SIG-M5 (cell line): ENCODE measurements at places on chromosomes 12 and 14.

- DNase-seq: no peak
Observed at GRCh38 chr14:92987713-92988510, 65.0 kb downstream of the CHGA start.

DNA sequence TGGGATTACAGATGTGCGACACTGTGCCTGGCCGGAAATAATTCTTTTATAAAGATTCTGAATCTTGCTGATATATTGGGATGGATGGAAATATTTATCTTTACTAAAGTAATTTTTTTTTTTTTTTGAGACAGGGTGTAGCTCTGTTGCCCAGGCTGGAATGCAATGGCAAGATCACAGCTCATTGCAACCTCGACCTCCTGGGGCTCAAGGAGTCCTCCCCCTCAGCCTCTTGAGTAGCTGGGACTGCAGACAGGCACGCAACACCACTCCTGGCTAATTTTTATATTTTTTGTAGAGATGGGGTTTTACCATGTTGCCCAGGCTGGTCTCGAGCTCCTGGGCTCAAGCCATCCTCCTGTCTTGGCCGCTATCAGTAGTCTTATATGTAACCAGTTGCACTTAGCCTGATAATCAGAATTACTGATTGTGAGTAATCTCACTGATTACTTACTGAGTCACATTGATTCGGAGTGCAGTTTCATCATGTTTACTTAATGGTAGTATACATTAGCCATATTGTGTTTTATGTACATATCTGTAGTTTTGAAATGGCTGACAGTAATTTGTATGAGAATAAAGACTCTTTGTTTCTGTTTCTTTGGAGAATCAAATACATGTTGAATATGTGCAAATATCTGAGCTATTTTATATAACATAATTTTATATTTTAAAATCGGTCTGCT, 50.4 kb upstream of the LRTM2 start:
- no peak for DNase-seq

GRCh38 chr12:58386136-58386535, 444.8 kb downstream of the ATP23 start:
- no peak for DNase-seq

- DNase-seq: no peak
Observed at GRCh38 chr12:49762468-49762847, 21.1 kb downstream of the TMBIM6 start.

GRCh38 chr14:54785778-54786770, 116.6 kb downstream of the GCH1 start:
- no peak for DNase-seq

DNA sequence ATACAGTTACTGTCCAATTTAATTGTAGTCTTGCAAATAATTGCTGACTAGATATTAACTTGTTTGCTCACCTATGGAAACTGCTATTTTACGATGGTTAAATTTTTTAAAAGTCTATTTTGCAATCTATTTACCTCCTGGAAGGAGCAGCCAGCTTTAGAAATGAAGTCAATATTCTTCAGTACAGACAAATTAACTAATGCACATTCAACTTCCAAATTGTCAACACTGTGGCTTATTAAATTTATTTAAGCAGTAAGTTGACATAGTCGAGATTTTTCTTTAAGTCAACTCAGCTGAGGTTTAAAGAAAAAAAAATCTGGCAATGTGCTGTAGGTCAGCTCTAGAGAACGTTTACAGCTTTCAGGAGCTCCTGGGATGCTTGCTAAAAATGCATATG, 221.2 kb downstream of the SSPN start:
- no peak for DNase-seq

GRCh38 chr12:3538466-3539030, 47.5 kb downstream of the PRMT8 start:
- DNase-seq: no peak

DNA sequence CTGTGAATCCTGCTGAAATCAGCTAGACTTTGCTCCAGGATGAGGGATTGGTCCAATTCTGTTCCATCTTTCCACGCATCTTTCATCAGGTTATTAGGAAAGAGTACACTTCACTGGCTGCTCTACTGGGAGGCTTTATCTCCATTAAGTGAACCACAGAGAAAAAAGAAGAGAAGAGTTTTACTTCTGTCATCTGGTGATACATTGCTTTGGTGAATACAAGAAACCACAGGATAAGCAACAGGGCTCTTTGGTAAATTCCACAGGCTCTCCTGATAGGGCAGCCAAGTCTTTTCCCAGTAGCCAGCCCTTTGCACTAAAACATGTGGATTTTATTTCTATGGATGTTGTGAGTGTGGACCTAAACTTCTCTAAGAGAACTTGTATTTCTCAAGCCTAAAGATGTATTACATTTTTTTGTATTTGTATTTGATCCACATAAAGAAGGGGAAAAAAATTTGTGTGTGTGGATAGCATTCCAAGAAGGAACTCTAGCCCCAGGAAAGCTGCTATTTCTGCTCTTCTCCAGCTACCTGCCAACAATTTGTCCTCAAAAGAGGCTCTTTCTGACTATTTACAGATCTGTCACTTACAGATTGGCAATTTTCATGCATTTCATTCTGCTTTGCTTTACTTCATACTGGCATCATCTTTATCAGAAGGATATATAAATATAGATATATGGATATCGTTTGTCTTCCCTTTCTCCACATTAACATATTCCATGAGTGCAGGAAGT, 1117.6 kb upstream of the TMEM132C start:
- DNase-seq: no peak
